Stromal cell of bone marrow (primary cell): ENCODE measurements at places on chromosomes 7 and 10.

DNA sequence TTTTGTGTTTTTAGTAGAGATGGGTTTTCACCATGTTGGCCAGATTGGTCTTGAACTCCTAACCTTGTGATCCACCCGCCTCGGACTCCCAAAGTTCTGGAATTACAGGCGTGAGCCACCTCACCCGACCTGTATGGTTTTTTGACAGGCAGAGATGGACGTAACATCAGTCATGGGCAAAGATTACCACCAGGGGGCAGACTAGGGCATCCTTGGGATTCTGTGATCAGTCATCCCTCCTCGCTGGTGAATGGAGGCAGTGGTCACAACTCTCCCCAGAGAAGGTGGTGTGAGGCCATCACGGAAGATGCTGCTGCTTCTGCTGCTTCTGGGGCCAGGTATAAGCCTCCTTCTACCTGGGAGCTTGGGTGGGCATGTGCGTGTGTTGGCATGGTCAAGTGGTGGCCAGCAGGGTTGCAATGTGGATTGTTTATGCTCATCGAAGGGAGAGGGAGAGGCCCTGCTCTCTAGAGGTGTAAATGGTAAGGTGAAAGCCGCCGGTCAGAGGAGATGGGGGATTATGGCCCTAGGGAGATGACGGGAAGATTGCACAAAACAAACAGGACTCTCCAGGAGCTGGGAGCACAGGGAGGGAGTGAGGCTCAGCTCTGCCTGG is 122.7 kb upstream of the PRSS1 start:
- peak; percentile 27 for DNase-seq

- peak; percentile 68 for DNase-seq
These were observed 64.4 kb downstream of the SUGCT start for GRCh38 chr7:40199076-40199802.

DNA sequence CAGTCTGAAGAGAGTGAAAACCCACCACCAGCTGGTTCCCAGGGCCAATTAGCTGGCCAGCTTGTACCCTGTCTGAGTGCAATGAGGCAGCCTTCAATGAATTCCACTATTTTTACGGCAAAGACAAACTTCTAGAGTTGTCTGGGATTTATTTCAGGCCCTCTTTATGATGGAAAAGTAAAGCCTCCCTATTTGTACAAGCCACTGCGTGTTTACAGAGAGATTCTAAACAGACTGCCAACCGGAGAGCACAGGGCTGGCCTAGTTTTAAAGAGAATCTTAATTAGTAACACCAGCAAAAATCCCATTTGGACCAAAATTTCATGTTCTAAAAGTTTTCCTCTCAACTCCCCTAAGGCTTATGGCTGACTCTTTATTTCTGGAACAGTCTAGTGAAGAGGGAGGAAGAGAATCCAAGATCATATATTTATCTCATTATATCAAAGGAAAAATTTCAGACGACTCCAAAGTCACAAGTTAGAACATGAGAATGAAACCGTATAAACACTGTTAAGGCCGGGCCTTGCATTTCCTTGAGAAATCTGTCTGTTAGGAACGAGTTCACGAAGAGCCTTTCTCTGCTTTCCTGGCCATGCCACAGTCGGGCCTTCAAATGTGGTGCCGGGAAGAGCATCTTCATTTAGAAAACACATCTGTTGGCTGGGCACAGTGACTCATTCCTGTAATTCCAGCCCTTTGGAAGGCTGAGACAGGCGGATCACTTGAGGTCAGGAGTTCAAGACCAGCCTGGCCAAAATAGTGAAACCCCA is 724.6 kb upstream of the NRP1 start:
- DNase-seq, result no peak

GRCh38 chr10:28984431-28984830 is 304.4 kb upstream of the LYZL1 start:
- peak; percentile 86 for DNase-seq

GRCh38 chr7:95330204-95330960 is 6.0 kb upstream of the PON1 start:
- no peak for DNase-seq

DNA sequence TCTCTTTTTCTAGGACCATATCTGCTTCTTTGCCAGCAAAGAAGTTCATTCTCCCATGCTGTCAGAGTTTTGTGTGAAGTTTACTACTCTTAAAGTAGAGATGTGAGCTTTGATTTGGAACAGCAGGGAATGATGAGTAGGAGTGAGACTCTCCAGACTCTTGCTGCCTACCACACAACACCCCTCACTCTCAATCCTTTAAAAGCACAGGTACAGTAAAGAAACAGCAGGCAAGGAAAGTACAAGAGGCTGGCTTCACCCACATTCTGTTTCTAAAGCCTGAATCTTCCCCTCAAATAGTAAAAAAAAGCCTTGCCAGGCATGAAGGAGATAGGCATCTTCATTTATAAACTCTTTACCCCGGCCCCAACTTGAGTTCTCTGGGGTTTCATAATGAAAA is 97.3 kb downstream of the ARMH3 start:
- DNase-seq, result no peak

DNA sequence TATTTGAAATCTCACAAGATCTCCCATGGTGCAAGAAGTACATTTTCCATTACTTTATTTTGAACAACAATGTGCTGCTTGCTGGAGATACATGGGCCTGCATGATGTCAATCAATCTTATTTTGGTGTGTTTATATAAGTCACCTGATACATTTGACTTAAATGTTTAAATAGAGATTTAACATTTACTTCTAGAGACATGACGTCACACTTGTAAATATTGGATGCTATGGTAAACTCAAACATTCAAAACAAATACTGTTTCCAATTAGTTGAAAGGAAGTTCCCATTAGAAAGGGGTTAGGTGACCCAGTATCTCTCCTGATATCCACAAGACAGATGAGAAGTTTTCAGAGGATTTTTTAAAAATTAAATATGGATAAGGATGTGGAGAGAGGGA is 214.5 kb downstream of the NSUN6 start:
- DNase-seq, result no peak

DNA sequence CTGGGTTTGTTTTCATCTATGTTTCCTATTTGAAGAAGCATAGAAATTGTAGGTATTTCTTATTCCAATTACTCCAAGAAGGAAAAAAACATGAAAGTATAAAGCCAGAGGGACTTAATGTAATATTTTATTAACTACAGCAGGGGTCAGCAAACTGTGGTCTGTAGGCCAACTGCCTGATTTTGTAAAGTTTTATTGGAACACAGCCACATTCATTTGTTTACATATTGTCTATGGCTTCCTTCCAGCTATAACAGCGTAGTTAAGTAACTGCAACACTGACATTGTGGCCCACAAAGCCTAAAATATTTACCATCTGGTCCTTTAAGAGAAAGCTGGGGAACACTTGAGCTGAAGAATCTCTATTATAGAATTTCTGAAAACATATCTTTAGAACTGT is 306.2 kb downstream of the BICC1 start:
- no peak for DNase-seq

DNA sequence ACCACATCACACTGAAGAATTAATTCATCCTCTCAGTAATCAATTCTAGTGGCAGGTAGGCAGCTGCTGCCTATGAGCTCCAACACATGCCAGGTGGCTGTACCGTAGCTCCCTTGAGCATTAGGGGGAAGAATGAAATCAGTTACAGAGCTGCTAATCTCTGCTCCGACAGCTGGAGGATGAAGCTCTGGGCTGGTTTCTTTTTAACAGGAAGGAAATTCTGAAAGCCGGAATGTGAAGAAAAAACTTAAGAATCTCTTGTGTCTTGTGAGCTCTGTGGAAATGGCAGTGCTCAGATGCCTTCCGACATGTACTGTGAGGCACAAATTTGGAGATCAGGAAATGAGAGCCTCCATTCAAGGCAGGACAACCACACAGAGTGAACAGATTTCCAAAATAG is 2.8 kb upstream of the AHCYL2 start:
- no peak for DNase-seq

DNA sequence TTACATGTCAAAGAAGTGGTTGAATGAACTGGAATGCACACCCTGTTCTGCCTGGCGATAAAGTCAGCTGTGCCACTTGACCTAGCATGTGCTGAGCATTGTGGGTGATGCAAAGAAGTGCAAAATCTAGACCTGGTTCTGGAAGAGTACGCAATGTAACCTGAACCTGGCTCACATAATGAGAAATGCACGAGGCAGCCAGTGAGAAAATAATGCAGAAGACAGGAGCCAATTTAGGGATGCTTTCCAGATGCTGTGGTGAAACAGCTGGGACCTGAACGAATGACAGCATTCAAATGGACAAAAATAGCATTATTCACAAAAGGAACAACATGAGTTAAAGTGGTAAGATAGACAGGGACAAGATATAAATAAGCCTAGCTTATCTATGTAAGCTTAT is 402.6 kb downstream of the SORCS1 start:
- DNase-seq, result no peak

DNA sequence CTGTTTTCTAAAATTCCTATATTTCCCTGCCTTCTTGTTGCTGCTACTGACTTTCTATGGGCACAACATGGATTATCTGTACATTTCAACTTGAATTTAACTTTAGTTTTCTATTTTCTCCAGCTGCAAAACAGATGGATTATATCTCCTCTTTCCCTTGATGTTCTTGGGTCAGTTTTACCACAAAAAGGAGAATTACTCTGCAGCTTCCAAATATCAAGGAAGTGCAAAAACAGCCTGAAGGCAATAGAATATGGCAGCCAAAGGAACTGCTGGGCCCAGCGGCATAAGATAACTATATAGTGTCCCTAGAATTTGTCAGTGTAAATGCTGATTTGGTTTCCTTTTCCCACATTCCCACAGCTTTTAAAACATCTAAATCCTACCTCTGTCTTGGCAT is 29.1 kb downstream of the CPED1 start:
- no peak for DNase-seq

DNA sequence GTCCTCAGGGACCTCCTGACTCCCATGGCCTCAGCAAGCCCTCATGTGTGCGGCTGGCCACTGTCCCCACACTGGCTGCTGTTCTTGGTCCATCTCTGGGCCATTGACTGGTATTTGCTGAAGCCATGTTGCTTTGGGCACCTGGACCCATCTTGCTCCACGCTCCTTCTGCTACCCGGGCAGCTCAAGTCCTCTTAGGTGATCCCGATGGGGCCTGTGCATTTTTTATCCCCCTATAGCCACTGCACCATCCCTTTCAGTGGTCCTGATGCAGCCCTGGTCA is 16.7 kb downstream of the RAMP3 start:
- no peak for DNase-seq

- no peak for DNase-seq
These were observed 348.1 kb downstream of the GATA3 start for GRCh38 chr10:8402576-8402975.

GRCh38 chr10:58704671-58705141 is 192.0 kb downstream of the BICC1 start:
- peak; percentile 44 for DNase-seq

- DNase-seq, result no peak
These were observed 28.8 kb downstream of the ABRAXAS2 start for GRCh38 chr10:124830445-124830844.

DNA sequence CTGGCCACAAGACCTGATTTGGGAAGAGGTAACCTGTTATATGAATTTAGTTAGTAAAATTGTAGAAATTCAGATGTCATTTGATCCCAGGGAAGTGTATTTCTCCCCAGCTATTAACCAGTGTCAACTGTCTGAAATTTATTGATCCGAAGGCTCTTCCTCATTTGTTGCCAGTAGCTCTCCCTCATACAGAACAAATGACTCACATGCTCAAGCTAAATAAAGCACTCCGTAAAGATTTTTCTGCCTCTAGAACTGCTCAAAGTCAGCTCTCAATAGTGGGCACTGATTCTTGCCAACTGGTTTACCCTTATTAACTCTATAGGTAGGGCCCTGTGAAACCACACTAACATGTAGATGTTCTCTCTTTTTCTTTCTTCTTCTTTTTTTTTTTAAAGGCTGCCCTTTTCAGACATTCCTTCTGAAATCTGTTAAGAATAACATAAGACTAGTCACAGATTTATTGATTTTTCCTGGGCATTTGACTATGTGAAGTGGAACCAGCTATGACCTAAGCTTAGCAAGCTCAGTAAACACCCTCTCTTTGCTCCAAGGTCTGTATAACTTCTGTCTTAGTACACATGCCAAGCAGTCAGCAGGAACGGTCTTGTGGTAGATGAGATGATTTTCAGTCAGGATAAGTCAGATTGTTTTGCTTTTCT is 21.8 kb downstream of the RPA3 start:
- peak; percentile 26 for DNase-seq

DNA sequence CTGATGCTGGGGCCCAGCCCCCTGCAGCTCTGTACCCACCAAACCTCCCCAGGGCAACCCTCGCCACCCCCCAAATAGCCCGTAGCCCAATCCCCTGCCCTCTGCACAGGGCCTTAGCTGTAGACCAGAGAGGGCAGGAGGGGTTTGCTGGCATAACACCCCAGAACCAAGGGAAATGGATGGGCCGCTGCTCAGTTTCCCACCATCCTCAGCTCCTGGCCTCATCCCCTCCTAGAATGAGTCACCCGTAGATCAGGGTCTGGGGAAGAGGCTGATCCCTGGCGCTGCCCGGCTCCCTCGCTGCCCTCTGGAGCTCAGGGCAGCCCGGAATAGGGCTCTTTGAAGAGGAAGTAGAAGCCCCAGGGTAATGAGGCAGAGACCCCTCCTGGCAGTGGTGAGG is 31.2 kb downstream of the LDB3 start:
- DNase-seq, result no peak

- DNase-seq, result no peak
These were observed 4.4 kb downstream of the MYO3A start for GRCh38 chr10:25938405-25938804.

GRCh38 chr7:142792129-142792528 is 21.4 kb downstream of the PRSS2 start:
- DNase-seq, result no peak

DNA sequence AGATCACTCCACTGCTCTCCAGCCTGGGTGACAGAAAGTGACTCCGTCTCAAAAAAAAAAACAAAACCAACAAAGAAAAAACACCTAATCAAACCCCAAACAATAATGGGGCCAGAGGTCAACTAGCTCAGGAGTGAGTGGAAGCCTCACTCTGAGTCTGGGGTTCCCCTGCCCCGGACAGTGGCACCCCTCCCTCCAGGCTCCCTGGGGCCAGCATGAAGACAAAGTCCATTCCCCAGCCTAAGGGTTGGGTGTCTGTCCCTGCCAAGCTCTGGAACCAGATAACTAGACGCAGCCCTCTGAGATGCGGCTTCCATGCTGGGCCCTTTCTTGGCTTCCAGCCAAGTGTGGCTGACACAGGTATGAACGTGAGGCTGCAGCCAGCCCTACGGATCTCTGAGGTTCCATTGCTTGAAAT is 1.7 kb upstream of the FUOM start:
- no peak for DNase-seq

GRCh38 chr10:126036515-126036914 is 140.2 kb downstream of the FANK1 start:
- no peak for DNase-seq

- DNase-seq, result no peak
These were observed 11.6 kb downstream of the VWDE start for GRCh38 chr7:12391922-12392615.

- DNase-seq, result no peak
These were observed 58.3 kb upstream of the SHH start for GRCh38 chr7:155870334-155871180.

- no peak for DNase-seq
These were observed 101.5 kb downstream of the ZNF92 start for GRCh38 chr7:65475040-65475726.
